ENCODE measurements at places on chromosomes 13 and 19. TPM values are rescaled to one million over a fixed set of nuclear protein-coding genes. Genes with fewer than 3 reads are reported as not detected.

DLL3 gene
- total RNA-seq: not detected

SBSN gene
- total RNA-seq: not detected

CLPTM1 gene
- total RNA-seq: 40.7 TPM

ZNF765 gene
- 13.0 TPM for total RNA-seq

USHBP1 gene
- total RNA-seq: 2.1 TPM

ZNF578 gene
- total RNA-seq: 5.7 TPM

LILRB1 gene
- 1.0 TPM for total RNA-seq

CPB2 gene
- not detected for total RNA-seq

NAPSA gene
- total RNA-seq: not detected

TEX101 gene
- total RNA-seq: not detected

TMED1 gene
- 39.7 TPM for total RNA-seq

CAMSAP3 gene
- not detected for total RNA-seq

CYP2A6 gene
- not detected for total RNA-seq

SLITRK6 gene
- 3.7 TPM for total RNA-seq

ONECUT3 gene
- not detected for total RNA-seq

CASP14 gene
- not detected for total RNA-seq

PTGIR gene
- total RNA-seq: 3.1 TPM

ELF1 gene
- total RNA-seq: 33.9 TPM

HIPK4 gene
- total RNA-seq: not detected

FXYD3 gene
- total RNA-seq: not detected

OR10H5 gene
- total RNA-seq: not detected

CD70 gene
- 1.0 TPM for total RNA-seq

MEIOSIN gene
- total RNA-seq: not detected

NXNL1 gene
- not detected for total RNA-seq

ZFP14 gene
- 6.8 TPM for total RNA-seq

OR10H1 gene
- total RNA-seq: not detected

CAPN12 gene
- total RNA-seq: 0.52 TPM

STOML3 gene
- total RNA-seq: under 0.01 TPM

HPN gene
- 0.52 TPM for total RNA-seq

SWSAP1 gene
- total RNA-seq: 0.52 TPM

GPR42 gene
- total RNA-seq: not detected

MYO1F gene
- total RNA-seq: 7.8 TPM

CBY2 gene
- not detected for total RNA-seq

MAP4K1 gene
- total RNA-seq: under 0.01 TPM

GPR12 gene
- total RNA-seq: not detected

PAK4 gene
- 2.1 TPM for total RNA-seq

SUPT20H gene
- 47.0 TPM for total RNA-seq
